ENCODE measurements at places on chromosomes 1 and 21.

DNA sequence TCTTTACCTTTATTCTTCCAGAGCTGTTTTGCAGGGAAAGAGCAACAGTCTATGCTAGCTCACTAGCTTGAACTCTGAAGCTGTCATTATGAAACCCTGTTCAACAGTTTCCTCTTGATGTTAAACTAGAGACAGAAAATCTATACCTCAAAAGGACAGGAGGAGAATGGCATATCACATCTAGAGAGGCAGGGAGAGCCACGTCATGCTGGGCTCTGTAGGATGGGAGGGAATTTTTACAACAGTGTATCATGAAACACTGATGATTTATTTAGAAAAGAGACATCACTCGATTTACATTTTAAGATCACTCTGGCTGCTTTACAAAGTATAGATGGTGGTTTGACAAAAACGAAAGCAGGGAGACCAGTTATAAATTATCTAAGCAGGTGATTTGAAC lies 224.9 kb upstream of the COA6 start:
- DNase-seq, result no peak

GRCh38 chr1:8425150-8425780 lies 107.4 kb downstream of the SLC45A1 start:
- no peak for DNase-seq

DNA sequence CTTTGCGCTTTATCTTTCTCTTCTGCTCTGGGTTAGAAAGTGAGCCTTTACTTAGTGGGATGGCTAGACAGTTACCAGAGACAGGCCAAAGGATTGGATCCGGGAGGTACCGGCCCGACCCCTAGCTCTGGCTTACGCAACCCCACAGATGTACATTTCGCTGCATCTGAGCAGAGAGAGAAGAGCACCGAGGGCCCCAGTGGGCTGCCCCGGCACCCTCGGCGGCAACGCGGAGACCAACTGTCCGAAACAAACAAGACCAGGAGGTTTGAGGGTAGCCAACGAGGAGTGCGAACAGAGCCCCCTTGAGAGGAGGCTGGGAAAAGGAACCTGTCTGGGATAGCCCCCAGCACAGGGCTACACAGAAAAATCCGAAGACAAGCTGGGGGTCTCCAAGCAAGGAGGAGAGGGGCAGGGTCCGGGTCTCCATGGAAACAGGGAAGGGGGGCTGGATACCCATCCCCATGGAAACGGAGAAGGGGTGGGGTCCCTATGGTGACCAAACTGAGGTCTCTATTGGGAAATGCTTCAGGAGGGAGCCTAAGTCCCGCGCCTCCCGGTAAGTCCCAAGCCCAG lies 373 bp downstream of the MTF1 start:
- no peak for DNase-seq

- DNase-seq, result peak; percentile 79
Observed at GRCh38 chr1:22689505-22689904, 21.1 kb upstream of the EPHB2 start.

DNA sequence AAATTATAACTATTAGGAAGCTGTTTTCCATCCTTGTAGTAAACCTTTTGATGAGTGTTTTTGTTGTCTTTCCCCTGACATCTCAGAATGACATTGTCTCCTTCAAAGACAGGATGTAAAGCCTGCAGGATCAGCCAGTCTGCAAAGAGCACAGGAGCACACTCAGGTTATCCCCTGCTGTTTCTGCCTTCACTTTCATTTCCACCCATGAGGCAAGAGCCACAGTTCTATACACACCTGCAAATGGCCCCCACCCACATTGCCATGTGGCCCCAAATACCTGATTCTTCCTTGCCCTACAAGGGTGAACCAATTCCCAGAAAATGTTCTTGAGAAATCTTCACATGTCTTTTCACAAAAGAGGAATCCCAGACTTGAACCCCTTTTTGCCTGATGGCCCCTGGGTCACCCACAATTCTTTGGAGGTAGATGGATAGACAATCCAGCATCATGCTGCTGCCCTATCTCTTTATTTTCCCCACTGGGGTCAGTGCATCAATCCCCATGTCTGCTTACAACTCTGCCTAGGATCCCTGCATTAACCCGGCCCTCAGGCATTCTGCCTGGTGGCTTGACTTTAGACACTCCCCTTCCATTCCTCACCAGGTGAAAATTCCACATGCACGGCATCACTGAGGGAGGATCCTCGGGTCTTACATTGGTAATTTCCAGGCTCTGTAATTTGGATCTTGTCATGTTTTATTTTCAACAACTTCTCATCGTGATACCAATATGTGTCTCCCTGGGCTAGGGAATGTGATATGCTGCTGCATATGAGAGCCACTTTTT lies 2.6 kb downstream of the FCRL3 start:
- DNase-seq, result no peak

GRCh38 chr1:17653728-17654351 lies 101.3 kb upstream of the ACTL8 start:
- DNase-seq, result peak; percentile 56

DNA sequence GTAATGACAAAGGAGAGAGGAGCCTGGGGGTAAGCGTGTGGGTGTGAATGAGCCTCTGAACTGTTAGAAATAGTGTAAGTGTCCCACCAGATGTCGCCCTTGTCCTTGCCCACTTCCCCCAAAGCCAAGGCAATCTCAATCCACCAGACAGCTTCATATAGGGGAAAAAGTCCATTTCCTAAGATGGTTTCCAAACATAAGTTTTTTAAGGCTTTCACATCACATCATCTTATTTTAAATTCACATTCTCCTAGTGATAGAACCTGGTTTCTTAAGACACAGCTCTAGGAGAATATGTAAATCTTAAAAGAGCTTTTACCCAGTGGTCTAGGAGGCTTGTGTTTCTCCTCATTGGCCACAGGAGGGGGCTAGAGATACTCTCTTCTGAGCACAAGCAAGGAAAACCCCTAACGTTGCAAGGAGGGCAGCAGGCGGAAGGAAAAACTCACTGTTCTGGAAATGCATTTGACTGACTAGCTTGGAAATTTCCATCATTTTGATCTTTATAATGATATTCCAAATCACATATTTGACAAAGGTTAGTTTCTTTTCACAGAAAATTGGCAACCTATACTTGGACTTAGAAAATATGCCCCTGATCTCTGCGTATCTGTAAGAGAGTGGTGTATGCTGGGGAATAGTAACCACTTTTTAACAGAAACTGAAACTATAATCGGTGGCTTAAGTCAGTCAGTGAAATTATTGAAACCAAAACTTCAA lies 51.9 kb upstream of the LPAR3 start:
- peak; percentile 96 for DNase-seq

DNA sequence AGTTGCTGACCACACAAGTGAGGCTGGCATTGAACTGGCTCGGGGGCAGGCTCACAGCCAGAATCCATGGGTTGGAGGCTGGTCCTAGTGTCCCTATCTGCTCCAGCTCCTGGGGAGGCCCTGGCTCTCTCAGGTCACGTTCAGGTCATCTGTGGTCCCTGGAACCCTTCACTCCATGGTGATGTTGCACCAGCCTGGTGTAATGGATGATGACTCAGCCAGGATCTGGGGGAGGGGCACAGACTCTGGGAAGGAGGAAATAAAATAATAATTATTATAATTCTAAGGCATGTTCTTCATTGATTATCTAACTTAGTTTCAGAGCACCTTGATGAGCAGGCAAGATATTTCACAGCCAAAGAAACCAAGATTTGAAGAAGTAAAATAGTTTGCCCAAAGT lies 26.6 kb upstream of the FCRL4 start:
- DNase-seq, result peak; percentile 34

DNA sequence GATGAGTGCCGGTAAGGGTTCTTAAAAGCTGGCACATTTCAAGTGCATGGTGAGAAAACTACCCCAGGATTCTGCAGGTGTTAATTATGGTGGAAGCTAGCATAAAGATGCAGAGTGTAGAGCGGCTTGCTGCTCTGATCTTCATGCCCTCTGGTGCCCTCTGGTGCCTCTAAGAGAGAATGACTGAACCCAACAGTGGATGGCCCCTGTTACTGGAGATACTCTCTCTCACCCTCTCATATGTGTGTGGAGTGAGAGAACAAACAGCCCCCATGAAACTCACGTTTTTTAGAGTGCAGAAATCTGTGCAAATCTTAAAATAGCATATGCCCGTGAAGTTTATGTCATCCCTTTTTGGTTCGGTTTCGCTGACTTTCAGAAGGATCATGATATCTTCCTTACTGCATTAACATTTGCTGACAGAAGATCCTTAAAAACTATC lies 90.0 kb downstream of the GRIK1 start:
- DNase-seq, result peak; percentile 61

DNA sequence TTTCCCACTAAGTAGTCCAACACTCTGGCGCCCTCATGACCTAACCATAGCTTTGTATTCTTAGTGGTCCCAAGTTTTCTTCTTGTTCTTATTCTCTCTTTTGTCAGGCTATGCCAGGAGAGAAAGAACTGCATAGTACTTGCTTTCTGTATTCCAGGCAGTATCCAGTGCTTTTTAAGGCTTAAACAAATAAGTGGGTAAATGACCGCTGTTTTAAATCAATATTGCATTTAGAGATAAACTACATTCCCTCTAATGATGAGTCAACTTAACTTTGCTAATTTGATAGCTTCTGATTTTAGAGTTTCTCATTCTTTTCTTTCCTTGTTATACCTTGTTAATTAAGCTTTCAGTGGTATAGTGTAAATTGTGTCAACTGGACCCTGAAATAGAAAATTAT lies 139.6 kb downstream of the ZP4 start:
- DNase-seq, result no peak

DNA sequence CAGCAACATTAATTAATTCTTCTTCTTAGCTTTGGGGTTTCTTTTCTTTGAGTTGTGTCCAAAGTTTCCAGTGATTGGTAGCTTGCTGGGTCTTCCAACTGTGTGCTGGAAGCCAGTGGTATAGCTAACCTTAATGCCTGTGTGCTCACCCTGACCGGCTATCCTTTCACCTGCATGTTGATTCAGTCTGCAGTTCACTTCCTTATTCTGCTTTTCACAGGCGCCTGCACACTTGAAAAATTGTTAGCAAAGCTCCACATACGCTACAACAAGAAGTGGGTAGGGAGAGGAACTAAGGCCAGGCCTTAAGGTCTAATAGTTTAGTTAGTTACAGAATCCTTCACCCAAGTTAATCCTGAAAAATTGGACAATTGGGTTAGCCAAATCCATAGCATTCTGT lies 35.7 kb downstream of the NCF2 start:
- no peak for DNase-seq

- no peak for DNase-seq
Observed at GRCh38 chr1:157450106-157450505, 102.2 kb downstream of the FCRL5 start.

DNA sequence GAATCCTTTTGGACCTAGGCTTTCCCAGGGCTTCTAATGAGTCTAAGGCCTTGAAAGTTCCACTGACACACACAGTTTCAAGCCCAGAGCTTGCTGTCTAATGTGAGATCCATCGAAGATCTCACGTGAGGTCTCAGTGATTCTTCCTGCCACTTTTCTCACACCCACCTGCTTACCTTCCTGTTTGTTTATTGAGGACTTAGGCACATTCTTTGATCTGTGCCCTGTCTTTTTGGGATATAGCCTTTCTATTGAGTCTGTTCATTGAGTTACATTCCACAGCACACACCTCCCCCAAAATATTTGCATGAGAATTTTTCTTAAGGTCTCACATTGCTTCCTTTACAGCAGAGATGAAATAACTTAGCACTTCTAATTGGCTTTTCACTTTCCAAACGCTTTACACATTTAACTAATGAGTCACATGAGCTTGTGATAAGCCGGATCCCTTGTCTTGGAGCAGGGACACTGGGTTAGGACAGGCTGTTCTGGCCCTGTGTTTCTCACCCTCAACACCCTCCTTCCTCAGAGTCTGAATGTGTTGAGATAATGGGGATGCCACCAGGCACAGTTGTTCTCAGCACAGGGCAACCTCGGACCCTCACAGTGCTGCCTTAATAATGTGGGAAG lies 288.3 kb downstream of the TM2D1 start:
- DNase-seq, result no peak

GRCh38 chr1:145978471-145978853 lies 14.0 kb downstream of the POLR3GL start:
- no peak for DNase-seq

DNA sequence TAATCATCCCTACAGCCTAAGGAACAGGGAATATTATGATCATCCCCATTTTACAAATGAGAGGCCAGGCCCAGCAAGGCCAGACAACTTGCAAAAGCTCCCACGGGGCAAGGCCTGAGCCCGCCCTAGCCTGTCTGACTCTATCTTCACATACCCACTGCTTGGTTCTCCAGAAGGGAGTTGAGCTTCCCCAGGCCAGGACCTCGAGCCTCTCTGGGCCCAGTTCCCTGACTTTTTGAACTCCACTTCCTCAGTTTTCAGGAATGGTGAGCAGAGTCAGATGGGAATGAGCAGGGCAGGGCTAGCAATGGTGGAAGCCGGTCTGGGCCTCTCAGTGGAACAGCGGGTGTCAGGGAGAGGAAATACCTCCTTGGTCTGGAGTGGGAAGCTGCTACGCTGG lies 39.3 kb downstream of the CACNA1S start:
- DNase-seq, result no peak

- DNase-seq, result no peak
Observed at GRCh38 chr1:92201973-92202372, 15.7 kb upstream of the C1orf146 start.

- no peak for DNase-seq
Observed at GRCh38 chr1:242806324-242806723, 281.8 kb upstream of the PLD5 start.

DNA sequence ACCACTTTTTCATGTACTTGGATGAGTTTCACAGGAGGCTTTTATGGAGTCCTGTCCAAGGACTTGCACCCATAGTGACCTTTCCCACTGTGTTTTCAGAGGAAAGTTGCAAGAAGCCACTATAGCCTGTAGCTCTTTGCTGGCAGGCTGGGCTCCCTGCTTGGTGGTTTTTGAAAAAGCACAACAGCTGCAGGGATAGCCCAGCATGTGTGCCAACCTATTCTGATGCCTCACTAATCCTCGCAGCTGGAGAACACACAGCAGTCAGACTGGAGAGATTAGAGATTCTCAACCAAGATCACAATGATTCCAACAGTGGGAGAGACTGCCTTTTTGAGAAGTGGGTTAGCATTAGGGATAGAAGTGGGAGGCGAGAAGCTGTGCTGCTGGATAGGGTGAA lies 24.1 kb upstream of the ARHGEF11 start:
- no peak for DNase-seq

- no peak for DNase-seq
Observed at GRCh38 chr1:101408212-101409042, 171.6 kb downstream of the S1PR1 start.

- no peak for DNase-seq
Observed at GRCh38 chr1:2283991-2284895, 56.1 kb downstream of the SKI start.

- no peak for DNase-seq
Observed at GRCh38 chr1:182189535-182190066, 128.1 kb upstream of the ZNF648 start.

DNA sequence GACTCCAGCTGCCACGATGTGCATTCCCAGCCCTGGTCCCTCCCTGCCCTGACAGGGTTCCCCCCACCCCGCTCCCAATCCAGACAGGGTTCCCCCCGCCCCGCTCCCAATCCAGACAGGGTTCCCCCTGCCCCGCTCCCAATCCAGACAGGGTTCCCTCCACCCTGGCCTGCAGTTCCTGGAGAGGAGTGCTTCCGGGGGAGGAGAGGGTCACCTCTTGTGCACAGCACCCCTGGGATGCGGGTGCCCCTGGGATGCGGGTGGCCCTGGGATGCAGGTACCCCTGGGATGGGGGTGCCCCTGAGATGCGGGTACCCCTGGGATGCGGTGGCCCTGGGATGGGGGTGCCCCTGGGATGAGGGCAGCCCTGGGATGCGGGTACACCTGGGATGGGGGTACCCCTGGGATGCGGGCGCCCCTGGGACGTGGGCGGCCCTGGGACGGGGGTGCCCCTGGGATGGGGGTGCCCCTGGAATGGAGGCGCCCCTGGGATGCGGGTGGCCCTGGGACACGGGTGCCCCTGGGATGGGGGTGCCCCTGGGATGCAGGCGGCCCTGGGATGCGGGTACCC lies 36.7 kb upstream of the SLC19A1 start:
- DNase-seq, result no peak

Data from Daoy (cell line).